ENCODE measurements at places on chromosomes 1 and 21.

DNA sequence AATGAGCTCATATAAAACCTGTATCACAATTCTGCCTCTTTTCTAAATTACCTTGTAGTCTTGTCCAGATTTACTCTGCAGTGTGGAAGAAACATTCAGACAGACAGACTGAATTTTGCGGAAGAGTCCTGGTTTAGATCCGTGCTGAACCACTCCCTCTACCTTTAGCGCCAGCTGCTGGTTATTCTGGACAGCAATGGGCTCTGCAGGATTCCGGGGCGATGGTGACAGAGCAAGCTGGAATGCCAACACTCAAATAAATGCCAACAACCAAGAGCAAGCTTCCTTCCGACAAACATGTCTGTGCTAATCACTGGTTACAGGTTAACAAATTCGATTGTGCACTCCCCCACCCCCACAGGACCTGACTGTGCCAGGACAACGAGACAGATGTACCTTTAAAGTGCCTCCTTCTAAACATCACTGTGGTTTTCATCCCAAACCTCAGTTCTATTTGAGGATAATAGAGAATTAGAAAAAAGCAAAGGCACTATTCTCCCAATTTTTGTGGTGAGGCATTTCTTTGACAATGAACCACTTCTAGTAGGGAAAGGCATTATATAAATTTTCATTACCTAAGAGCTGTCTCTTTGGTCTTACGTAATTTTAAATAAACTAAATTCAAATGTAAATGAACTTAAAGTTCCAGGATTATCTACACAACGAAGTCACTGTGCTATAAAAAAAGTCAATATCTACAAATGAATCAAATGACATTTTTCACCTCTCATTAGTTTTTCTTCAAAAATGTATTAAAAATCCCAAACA lies 90.4 kb downstream of the INTS7 start:
- no peak for DNase-seq

GRCh38 chr1:29029667-29030066 lies 94.0 kb downstream of the TMEM200B start:
- no peak for DNase-seq

DNA sequence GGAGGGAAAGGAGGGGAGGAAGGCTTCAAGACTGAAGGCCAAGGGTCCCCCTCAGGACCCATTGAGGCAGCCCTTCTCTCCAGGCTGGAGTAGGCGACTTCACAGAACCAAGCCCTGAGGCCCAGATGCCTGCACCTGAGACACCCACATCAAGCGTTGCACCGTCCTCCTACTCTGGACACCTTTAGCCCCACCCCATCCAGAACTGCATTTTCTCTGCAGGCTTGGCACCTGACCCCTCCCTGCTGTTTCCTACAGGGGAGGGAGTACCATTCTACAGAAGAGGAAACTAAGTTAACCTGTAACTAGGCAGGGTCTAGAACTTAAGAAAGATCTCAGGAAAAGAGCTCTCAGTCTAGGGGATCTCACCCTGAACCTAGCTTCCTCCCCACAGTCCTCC lies 12.0 kb downstream of the PEF1 start:
- DNase-seq = no peak

- DNase-seq = no peak
These were observed 1.1 kb upstream of the AGO1 start for GRCh38 chr1:35881850-35882273.

GRCh38 chr1:178055093-178055492 lies 38.8 kb upstream of the RASAL2 start:
- no peak for DNase-seq

- no peak for DNase-seq
These were observed 62.7 kb downstream of the KAZN start for GRCh38 chr1:14661222-14661621.

DNA sequence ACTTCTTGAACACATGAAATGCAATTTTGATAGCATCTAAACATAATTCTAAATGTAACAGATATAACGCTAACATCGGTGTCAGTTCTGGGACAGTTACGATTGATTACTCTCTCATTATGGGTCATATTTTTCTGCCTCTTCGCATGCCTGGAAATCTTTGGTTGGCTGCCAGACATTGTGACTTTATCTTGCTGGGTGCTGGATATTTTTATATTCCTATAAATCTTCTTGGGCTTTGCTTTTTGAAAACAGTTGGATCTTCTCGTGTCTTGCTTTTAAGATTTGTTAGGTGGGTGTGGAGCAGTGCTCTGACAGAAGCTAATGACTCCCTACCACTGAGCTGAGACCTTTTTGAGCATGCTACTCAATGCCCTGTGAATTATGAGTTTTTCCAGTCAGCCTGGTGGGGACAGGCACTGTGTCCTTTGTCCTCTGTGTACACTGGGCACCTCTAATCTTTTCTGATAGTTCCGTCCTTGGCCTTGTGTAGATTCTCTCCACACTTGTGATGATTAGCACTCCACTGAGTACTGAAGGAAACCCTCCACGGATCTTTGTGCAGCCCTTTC lies 28.0 kb upstream of the EDARADD start:
- DNase-seq = no peak

DNA sequence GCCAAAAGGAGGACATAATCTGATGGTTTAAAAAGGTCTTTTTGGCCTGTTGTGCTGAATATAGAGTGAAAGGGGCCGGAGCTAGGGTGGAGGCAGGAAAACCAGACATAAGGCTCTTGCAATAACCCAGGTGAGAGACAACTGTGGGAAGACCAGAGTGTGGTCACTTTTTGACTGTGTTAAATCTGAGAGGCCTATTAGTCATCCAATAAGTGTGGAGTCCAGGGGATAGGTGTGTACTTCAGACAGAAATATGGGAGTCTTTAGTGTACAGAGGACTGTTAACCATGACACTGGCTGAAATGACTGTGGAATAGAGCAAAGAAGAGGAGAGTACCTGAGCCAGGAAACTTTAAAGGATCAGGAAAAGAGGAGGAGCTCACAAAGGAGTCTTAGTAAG lies 89.3 kb downstream of the VAV3 start:
- no peak for DNase-seq

DNA sequence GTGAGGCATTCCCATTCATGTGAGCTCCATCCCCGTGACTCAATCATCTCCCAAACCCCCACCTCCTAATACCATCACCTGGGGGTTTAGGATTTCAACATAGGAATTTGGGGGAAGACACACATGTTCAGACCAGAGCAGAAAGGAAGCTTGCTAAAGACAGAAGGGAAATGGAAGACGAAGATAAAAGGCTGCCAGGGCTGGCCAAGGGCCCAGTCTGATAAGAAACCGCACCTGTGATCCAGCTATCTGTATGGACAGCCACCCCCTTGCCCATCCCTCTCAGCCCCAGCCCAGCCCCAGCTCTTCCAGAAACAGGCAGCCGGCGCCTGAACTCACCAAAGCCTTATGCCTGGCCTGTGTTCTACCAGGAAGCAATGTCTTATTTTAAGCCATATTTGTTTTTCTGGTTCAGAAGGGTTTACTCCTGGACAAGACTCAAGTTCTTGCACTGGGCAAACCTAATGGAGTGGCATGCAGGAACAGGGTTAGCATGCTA lies 198.4 kb upstream of the VAMP3 start:
- DNase-seq = no peak

- DNase-seq = no peak
These were observed 29.2 kb downstream of the MAN1C1 start for GRCh38 chr1:25645637-25646400.

GRCh38 chr1:156502894-156503697 lies 2.5 kb upstream of the MEF2D start:
- peak; percentile 95 for DNase-seq

- DNase-seq = no peak
These were observed 48.3 kb upstream of the LAMC2 start for GRCh38 chr1:183137782-183138181.

- DNase-seq = no peak
These were observed 110.9 kb upstream of the C21orf91 start for GRCh38 chr21:17930093-17930492.

- peak; percentile 9 for DNase-seq
These were observed at the start of gene PDPN for GRCh38 chr1:13583595-13583965. Gene PDPN, plus strand, starts transcription at chr1:13583832. Its CDS starts 202 bp downstream, at chr1:13584034.

GRCh38 chr1:78730054-78730453 lies 80.4 kb downstream of the IFI44 start:
- no peak for DNase-seq

- no peak for DNase-seq
These were observed 395.0 kb upstream of the DUSP10 start for GRCh38 chr1:222136869-222137268.

DNA sequence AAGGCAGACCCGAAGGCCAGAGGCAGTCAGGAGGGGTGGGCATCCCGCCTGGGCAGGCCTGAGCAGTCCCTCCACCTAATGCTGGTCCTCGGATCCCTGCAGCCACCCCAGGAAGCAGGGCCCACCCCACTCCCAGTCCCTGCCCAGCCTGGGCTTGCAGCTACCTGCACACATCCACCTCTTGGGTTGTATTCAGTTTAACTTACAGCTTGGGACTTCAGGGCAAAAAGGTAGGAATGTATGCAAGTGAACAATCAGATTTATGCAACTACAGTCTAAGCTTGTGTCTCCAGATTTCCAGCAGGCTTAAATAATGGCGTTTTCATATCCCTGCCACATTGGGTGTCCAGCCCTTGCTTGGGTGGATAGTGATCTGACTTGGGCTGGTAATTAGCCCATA lies 17.4 kb downstream of the LDLRAP1 start:
- DNase-seq = no peak

- DNase-seq = no peak
These were observed 92.9 kb downstream of the C21orf91 start for GRCh38 chr21:17726047-17726829.

Measured in stromal cell of bone marrow (primary cell).